Motor neuron (in vitro differentiated cells): ENCODE measurements at places on chromosomes 3 and 15.

- no peak for ATAC-seq
Measured at GRCh38 chr3:61667383-61667782, 106.0 kb downstream of the PTPRG start.

GRCh38 chr3:9373465-9373864, 10.6 kb downstream of the THUMPD3 start:
- ATAC-seq = no peak

GRCh38 chr3:31180274-31180673, 285.8 kb upstream of the GADL1 start:
- ATAC-seq = no peak

- peak; percentile 56 for ATAC-seq
Measured at GRCh38 chr15:81394603-81395002, 20.6 kb upstream of the TMC3 start.

DNA sequence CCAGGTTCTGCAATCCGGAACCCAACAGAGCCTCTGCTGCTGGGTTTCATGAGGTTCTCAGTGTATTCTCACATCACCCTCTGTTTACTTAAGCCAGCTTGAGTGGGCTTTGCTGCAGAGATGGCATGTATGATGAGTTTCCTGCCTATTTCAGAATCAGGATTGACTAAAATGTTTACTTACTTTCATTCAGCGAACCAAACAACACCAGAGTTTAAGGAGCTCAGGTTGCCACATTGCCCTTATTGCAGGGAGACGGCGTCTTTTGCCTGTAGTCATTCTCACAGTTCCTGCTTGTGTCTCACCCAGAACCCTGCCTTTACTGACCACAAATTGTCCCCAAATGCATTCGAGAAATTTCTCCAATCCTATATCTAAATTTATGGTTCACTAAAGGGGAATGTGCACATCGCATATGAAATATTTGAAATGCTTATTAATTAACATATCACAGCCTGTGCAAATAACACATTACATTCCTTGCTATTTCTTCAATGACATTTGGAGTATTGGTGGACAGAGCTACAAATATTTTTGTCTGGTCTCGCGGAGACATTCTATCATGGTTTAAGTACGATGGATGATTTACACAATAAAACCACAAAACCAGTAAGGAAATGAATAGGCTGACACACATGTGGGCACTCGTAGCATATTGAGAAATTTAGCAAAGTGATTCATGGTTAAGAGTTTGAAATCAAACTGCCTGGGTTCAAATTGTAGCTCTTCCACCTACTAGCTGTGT, 377.2 kb upstream of the CFAP20DC start:
- ATAC-seq = no peak

GRCh38 chr3:17577796-17578520, 164.5 kb downstream of the TBC1D5 start:
- peak; percentile 15 for ATAC-seq

DNA sequence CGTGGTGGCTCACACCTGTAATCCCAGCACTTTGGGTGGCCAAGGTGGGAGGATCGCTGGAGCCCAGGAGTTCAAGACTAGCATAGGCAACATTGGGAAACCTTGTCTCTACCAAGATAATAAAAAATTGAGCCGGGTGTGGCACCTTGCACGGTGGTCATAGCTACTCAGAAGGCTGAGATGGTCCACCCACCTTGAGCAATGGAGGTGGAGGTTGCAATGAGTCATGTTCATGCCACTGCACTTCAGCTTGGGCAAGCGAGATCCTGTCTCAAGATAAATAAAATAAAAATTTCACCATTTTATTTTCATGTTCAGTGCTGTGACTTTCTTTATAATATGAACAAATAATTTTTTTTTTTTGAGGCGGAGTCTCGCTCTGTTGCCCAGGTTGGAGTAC, 12.5 kb downstream of the MAPK6 start:
- peak; percentile 60 for ATAC-seq

- ATAC-seq = no peak
Measured at GRCh38 chr3:45029216-45029615, 3.1 kb downstream of the CLEC3B start.

DNA sequence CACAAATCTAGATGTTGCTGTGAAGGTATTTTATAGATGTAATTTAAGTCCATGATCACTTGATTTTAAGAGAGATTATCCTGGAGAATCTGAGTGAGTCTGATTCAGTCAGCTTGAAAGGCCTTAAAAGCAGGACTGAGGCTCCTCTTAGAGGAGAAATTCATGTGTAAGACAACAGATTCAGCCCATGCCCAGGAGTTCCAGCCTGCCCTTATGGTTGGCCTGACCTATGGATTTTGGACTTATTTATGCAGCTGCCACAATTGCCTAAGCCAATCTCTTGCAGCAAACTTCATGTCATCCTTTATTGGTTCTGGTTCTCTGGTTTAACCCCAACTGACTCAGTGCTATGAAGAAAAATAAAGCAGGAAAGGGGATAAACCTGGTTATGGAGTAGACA, 296.5 kb upstream of the RASGRP1 start:
- no peak for ATAC-seq
